ENCODE measurements at places on chromosomes 3 and 15. TPM values are rescaled to one million over a fixed set of nuclear protein-coding genes. Genes with fewer than 3 reads are reported as not detected.
A peak's percentile ranks its signal among the peaks of the same experiment; 100 is the strongest.

DNA sequence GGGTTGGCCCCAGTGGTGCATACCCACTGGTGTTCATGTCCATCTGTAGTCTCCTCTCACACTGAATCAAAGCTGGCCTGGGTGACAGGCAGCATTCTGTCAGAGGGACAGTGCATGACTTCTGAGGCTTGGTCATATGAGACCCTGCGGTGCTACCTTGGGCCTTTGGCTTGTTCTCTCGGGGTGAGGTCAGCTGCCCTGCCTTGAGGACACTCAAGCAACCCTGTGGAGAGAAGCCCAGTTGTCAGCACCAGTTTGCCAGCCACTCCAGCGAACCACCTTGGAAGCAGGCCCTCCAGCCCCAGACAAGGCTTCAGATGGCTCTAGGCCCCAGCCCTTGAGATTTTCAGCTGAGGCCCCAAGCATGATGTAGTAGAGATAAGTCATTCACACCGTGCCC, 16.9 kb upstream of the RAB7A start:
- no peak for DNase-seq
- H3K4me1 ChIP-seq = no peaks in the 10 kb centered on the region
- no peaks in the 10 kb centered on the region for H3K36me3 ChIP-seq
- H3K27me3 ChIP-seq = no peaks in the 10 kb centered on the region

DNA sequence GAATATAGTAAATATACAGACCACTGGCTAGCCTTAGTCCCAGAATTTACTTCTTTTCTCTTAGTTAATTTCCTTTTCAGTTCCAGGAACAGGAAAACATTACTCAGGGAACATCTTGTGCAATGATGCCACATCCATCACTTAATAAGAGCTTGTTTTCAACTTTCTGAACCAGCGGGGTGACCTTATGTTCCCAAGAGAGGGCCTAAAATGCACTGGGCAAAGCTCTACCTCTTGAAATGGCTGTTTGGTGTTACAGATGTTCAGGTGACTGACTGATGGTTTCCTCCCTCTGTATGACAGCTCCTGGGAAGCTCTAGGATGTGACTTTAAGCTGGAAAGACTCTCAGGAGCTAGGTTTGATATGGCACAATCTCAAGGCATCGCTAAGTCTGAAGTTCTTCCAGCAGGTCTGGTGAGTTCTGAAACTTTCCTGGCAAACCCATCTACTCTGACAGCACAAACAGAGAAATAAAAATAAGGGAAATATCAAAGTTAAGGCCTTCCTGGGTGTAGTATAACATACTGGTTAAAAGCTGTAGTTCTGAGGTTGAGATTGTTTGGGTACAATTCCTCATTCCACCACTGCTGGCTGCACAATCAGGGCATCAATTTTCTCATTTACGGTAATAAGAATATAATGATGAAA, 98.6 kb downstream of the ZIC1 start:
- no peaks in the 10 kb centered on the region for H3K4me1 ChIP-seq
- DNase-seq = no peak
- H3K36me3 ChIP-seq = no peaks in the 10 kb centered on the region
- H3K27me3 ChIP-seq = no peaks in the 10 kb centered on the region

DNA sequence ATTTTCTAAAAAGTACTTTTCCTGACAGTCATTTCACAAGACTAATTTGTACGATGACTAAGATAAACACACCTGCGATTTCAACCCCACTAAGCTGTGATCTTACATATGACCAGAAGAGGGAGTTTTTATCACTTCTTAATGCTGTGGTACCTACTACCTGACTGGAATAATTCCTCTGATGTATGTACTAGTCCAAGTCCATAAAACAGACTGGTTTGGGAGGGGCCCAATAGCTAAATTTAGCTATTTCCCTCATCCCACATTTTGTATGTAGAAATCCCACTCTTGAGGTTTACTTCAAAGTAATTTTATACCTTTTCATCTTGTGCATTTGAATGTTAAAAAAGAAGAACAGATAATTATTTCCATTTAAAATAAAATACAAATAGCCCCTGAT, 49.7 kb upstream of the SCAANT1 start:
- H3K27me3 ChIP-seq = no peaks in the 10 kb centered on the region
- no peak for DNase-seq
- H3K36me3 ChIP-seq = no peaks in the 10 kb centered on the region
- H3K4me3 ChIP-seq = no peak overlapping the region
- H3K27ac ChIP-seq = peak overlapping the region; percentile 75
- no peaks in the 10 kb centered on the region for H3K4me1 ChIP-seq

- no peak overlapping the region for H3K4me3 ChIP-seq
- H3K27me3 ChIP-seq = no peaks in the 10 kb centered on the region
- H3K4me1 ChIP-seq = peaks cover 37% of the 10 kb centered on the region
- DNase-seq = peak; percentile 48
These were observed 130.6 kb upstream of the MEF2A start for GRCh38 chr15:99435113-99435695.

DNA sequence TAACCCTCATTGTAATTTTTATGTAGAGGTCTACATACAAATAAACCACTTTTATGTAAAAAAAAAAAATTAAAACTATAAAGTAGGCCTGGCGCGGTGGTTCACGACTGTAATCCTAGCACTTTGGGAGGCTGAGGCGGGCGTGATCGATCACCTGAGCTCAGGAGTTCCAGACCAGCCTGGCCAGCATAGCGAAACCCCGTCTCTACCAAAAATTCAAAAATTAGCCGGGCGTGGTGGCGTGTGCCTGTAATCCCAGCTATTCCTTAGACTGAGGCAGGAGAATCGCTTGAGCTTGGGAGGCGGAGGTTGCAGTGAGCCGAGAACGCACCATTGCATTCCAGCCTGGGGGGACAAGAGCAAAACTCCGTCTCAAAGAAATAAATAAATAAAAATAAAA, 766 bp upstream of the SLC12A6 start:
- no peak for DNase-seq
- no peak overlapping the region for H3K4me3 ChIP-seq
- H3K27me3 ChIP-seq = no peaks in the 10 kb centered on the region
- peak overlapping the region; percentile 89 for H3K27ac ChIP-seq
- H3K36me3 ChIP-seq = peaks cover 9% of the 10 kb centered on the region

DNA sequence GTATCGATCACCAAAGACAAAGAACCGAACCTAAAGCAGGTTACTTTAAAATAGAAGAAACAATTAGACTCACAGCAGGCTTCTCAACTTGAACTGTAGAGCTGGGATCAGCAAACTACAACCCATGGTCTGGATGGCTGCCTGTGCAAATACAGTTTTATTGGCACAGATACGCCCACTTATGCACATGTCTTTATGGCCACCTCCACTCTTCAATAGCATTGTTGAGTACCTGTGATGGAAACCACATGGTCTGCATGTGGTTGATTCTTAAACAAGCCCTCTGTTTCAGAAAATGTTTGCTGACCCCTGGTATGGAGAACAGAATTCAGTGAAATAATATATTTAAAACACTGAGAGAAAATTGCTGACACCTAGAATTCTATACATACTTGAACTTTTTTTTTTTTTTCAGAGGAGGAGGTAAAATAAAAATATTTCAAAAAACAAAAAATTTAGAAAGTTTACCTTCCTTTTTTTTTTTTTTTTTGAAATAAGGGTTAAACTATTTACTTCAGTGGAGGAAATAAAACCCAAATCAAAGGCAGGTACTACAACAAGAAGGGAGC, 263.8 kb upstream of the ATP10A start:
- H3K27ac ChIP-seq = no peak overlapping the region
- no peak overlapping the region for H3K4me3 ChIP-seq
- no peak for DNase-seq

- no peaks in the 10 kb centered on the region for H3K36me3 ChIP-seq
- peaks cover 15% of the 10 kb centered on the region for H3K4me1 ChIP-seq
- H3K4me3 ChIP-seq = no peak overlapping the region
- H3K27ac ChIP-seq = no peak overlapping the region
- no peaks in the 10 kb centered on the region for H3K27me3 ChIP-seq
- no peak for DNase-seq
These were observed 344.7 kb upstream of the RBMS3 start for GRCh38 chr3:28936154-28936553.

The TMF1 gene
- 31.3 TPM for total RNA-seq

- no peak for DNase-seq
- no peak overlapping the region for H3K27ac ChIP-seq
- H3K4me3 ChIP-seq = no peak overlapping the region
- H3K4me1 ChIP-seq = no peaks in the 10 kb centered on the region
These were observed 74.3 kb upstream of the TSEN2 start for GRCh38 chr3:12409684-12410596.

- H3K36me3 ChIP-seq = no peaks in the 10 kb centered on the region
- no peak overlapping the region for H3K4me3 ChIP-seq
- no peak overlapping the region for H3K27ac ChIP-seq
These were observed 238.6 kb upstream of the CHRM5 start for GRCh38 chr15:33729653-33730052.

DNA sequence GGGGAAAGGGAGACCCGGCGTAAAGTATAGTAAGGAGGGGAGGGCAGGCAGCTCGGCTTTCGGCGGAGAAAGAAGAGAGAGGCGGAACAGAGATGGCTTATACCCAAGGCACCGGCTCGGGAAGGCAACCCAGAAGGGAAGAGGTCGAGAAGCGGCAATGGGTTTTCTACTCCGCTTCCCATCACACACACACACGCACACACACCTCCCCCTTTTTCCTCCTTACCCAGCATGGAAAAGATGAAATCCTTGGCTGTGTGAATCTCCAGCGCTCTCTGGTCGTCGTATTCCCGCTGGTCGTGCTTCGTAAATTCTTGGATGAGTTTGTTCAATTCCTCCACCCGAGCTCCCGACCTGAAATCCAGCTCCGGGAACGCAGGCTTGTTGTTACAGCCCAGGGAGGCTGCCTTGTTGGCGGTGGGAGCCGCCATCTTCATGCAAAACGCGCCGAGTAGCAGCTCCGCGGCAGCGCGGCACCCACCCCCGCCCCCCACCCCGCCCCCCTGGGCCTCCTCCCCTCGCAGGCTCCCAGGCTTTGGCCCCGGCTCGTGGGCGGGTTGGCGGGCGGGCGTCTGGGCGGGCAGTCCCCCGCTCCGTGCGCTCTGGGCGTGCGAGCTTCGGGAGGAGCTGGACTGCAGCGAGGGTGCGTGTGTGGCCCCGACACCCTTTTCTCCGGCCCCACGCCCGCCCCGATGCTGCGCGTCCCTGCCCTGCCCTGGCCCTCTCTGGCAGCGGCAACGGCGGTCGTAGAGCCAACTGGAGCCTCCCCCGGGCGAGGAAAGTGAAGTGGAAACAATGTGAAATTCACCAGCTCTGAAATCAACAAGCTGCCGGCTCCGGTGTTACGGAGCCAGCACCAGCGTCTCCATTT, at the start of gene MB21D2:
TSS of gene MB21D2 (minus strand) at position 453 of the 871 bp plus-strand sequence. CDS start at position 437, 16 bp downstream.
- peak within 1 kb of the TSS; percentile 92 for H3K27ac ChIP-seq
- DNase-seq = peak; percentile 89
- H3K4me3 ChIP-seq = peak within 1 kb of the TSS; percentile 68
- no peaks in the 10 kb centered on the region for H3K36me3 ChIP-seq
- peaks cover 35% of the 10 kb centered on the region for H3K4me1 ChIP-seq

The SLC7A14 gene
- total RNA-seq = 2.8 TPM

The IL17RE gene
- total RNA-seq = 0.82 TPM

The SEMA3B gene
- total RNA-seq = 24.6 TPM

DNA sequence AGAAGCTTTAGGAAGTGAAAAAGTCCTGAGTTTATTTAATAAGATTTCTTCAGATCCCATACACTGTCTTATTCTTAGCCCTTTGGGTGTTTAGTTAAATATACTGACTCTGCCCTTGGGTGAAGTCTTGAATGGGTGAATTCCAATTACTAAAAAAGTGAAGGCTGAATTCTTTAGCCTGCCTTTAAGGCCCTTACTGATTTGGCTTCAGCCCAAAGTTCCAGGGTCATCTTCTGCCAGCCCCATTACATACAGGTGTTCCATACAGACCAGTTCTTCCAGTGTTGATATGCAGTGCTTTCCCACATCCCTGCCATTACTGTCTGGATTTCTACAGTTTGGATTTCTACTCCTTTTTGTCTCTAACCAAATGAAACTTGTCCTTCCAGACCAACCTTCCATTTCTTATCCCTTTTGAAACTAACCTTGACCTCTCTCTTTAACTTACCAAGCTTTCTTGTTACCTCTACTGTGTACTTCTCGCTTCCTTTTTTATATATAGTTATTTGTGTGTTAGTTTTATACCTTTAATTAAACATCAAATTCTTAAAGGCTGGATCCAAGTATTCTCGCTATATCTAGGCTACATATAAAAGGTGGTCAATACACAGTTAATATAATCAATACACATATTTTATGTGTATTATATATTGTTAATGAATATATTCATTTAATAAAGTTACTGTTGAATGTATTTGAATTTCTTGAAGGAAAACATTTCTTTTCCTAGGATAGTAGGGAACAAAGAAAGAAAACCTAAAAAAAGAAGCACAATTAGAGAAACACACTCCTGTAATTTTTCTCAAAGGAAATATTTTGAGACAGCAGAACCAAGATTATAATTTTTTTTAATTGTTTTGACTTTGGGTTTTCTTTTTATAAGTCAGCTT, 15.0 kb downstream of the MBNL1 start:
- H3K4me3 ChIP-seq = no peak overlapping the region
- no peaks in the 10 kb centered on the region for H3K27me3 ChIP-seq
- peak overlapping the region; percentile 98 for H3K27ac ChIP-seq
- DNase-seq = no peak
- no peaks in the 10 kb centered on the region for H3K36me3 ChIP-seq

DNA sequence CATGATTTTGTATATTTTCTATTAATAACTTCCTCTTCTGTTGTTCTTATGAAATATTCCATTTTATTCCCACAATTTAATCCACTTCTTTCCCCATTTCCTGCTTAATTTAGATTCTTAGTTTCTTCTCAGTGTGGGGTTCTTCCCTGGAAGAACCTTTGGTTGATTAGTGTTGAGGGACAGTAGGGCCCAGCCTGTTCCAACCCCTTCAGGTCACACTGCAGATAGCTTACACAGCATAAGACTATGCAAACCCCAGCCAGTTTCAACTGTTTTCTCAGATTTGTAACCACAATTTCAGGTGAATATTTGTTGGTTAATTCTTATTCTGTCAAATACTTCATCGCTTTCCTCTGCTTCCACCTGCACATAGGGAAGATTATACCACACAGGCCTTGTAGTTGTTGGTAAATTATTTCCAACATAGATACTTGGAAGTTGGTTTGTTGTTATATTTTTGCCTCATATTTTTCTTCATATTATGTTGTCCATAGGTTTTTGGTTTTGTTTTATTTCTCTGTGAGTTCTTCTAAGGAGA, 34.7 kb downstream of the AADACL2 start:
- H3K36me3 ChIP-seq = no peaks in the 10 kb centered on the region
- no peak overlapping the region for H3K4me3 ChIP-seq
- H3K27me3 ChIP-seq = no peaks in the 10 kb centered on the region
- no peak overlapping the region for H3K27ac ChIP-seq

The GPR149 gene
- total RNA-seq = not detected

GRCh38 chr3:14780927-14781507, 37.7 kb upstream of the FGD5 start:
- DNase-seq = peak; percentile 72
- no peak overlapping the region for H3K27ac ChIP-seq
- H3K4me3 ChIP-seq = no peak overlapping the region

The IMPG2 gene
- total RNA-seq = 0.54 TPM

The CPN2 gene
- total RNA-seq = not detected

DNA sequence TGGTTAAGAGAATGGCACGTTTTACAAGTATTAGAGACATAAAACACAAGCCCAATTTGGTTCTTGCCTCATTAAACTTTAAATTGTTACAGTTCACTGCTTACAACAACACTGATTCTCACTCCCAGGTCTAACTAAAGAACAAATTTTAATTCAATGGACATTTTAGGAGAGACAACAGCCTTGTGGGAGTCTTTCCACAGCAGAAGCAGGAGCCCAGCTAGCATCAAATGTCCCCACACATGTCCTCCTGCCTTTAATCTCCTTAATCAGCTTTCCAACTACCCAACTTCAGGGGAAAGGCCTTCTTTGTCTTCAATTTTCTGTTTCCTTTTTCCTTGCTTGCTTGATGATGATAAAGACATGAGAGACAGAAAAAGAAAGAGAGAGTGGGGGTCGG, 287.8 kb upstream of the WNT5A start:
- DNase-seq = no peak
- no peak overlapping the region for H3K4me3 ChIP-seq
- H3K27ac ChIP-seq = no peak overlapping the region

Data from sigmoid colon (tissue), 7 donors.